ENCODE measurements at places on chromosomes 1 and 21. TPM values are rescaled to one million over a fixed set of nuclear protein-coding genes. Genes with fewer than 3 reads are reported as not detected.

GRCh38 chr21:18265944-18266343, 21.3 kb downstream of the CHODL start:
- DNase-seq: no peak

KRTAP7-1 gene
- not detected for total RNA-seq

GRCh38 chr1:178935610-178936009, 64.7 kb upstream of the ANGPTL1 start:
- no peak for DNase-seq

GRCh38 chr1:10823000-10823401, 26.6 kb upstream of the CASZ1 start:
- no peak for DNase-seq

DNA sequence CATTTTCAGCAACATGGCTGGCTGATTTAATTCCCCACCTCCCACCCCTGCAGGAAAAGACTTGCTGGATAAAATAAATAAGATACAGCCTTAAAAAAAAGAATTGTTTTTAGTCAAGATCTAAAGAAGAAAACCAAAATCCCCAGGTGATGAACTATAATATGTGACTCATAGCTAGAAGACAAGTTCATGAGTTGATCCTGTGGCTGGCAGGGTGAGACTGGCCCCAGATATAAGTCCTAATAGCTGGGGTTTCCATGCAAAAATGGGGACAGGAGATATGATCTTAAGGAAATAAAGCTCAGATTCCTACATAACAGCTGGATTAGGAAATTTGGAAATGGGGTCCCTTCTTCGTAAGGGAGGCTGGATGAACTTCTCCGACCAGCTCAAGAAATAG, 21.9 kb upstream of the RGSL1 start:
- DNase-seq: no peak

- no peak for DNase-seq
Observed at GRCh38 chr1:178066296-178066907, 27.5 kb upstream of the RASAL2 start.

GRCh38 chr1:98388441-98388840, 273.1 kb upstream of the SNX7 start:
- DNase-seq: peak; percentile 87

TBX15 gene
- not detected for total RNA-seq

DNA sequence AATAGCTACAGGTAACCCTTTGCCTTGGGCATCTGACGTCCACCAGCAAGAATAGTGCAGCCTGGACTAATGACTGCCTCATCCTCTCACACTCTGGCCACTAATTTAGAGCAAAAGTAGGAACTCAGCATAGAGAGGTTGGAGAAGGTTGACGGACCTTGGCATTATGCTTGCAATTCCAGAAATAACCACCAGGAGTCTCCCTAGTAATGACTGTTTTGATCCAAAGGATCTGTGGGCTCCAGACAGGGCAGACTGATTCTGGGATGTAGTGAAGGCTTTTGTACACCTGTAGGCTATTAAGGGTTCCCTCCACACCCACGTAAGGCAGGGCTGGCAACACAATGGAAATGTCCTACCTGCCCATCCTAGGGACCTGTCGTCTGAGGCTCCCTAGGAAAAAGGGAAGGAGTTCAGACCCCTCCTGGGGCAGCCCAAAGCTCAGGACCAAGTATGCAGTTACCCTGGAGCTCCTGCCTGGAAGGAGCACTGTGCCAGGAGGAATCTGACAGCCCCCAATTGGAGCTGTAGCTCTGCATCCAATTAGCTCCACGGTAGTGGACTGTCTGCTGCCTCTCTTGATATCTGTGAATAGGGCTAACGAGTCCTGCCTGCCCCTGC, 91.0 kb upstream of the TMEM51 start:
- DNase-seq: peak; percentile 66

GRCh38 chr1:15260418-15261154, 13.6 kb downstream of the FHAD1 start:
- peak; percentile 44 for DNase-seq

GRCh38 chr1:117814856-117815797, 114.3 kb downstream of the GDAP2 start:
- peak; percentile 57 for DNase-seq

DNA sequence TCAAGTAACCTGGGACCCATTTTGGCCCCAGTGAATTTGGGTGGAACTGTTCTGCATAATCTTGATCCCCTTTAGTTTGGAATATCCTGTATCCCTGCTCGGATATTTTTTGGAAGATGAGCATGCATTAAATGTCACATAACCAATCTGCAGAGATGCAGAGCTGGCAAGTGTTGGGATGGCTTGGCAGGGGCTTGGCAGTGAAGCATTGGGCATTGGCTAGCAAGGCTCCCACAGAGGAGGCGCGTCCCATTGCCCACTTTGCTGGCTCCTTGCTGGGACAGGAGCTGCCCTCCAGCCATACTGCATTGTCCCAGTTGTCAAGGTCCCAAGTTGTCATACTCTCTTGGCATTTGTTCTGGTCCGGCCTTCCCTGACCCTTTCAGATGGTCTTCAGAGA, 29.9 kb downstream of the LAMC2 start:
- DNase-seq: no peak

GRCh38 chr1:68976916-68977610, 480.2 kb upstream of the DEPDC1 start:
- DNase-seq: no peak

DNA sequence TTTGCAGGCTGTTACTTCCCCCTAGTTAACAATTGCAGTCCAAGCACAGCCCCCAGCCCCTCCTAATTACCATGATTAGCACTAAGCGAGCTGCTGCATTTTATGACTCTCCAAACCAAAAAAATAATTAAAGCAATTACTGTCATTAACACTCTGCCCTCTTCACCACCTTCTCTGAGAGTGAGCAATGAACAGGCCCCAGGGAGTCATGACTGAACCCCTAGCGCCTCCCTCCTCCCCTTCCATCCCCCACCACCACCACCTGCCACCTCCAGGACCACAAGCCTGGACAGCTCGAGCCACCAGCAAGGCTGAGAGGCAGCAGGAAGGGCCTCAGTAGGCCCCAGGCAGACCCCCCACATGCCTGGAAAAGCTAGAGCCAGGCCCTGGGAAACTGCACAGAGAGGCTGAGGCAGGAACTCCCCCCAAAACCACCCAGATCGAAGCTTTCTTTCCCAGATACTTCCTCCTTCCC, 35.5 kb upstream of the ZC3H12A start:
- DNase-seq: no peak

DNA sequence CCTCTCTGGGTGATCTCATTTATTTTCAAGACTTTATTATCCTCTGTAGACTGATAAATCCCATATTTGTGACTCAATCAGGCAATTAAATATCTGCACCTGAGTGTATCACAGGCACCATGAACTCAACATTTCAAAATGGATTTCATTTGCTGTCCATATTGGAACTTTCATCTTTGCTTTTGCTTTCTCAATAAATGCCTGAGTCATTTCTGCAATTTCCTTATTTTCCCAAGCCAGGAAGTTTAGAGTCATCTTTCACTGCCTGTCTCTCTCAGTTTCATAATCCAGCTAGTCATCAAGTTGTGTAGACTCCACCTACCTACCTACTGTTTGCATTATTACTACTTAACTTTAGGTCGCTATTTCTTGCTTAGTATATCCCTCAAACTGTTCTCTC, 540.9 kb downstream of the LMO4 start:
- DNase-seq: peak; percentile 91

S100A7A gene
- total RNA-seq: not detected

VSIG8 gene
- total RNA-seq: 0.47 TPM

- DNase-seq: no peak
Observed at GRCh38 chr1:71766748-71767147, 515.6 kb downstream of the NEGR1 start.

OR2L3 gene
- not detected for total RNA-seq

MYOC gene
- total RNA-seq: not detected

GRCh38 chr1:77316966-77317365, 35.1 kb downstream of the AK5 start:
- no peak for DNase-seq

AGPAT3 gene
- 91.9 TPM for total RNA-seq

SUMO3 gene
- 242 TPM for total RNA-seq
